HFFc6 (cell line): ENCODE measurements at places on chromosomes 11 and 22. TPM values are rescaled to one million over a fixed set of nuclear protein-coding genes. Genes with fewer than 3 reads are reported as not detected.

Gene ARRB1
- 12.6 to 13.7 TPM (median 13.1 TPM) in 3 replicates for total RNA-seq

Gene TYR
- total RNA-seq: not detected in 3 replicates

Gene LPXN
- total RNA-seq: 48.4 to 145 TPM (median 65.9 TPM) in 3 replicates

Gene MYBPC3
- total RNA-seq: not detected in 3 replicates

Gene LGR4
- total RNA-seq: 14.8 to 17.9 TPM (median 14.9 TPM) in 3 replicates

Gene C11orf21
- not detected in 3 replicates for total RNA-seq

Gene SCGB1C1
- not detected in 3 replicates for total RNA-seq

Gene BBOX1
- total RNA-seq: 0.12 TPM in 1 of 3 replicates, not detected in the others

Gene CDC42EP2
- total RNA-seq: 19.0 and 32.3 TPM in 2 replicates

Gene DKK3
- 518 and 827 TPM in 2 replicates for total RNA-seq

Gene CAVIN3
- 141 and 235 TPM in 2 replicates for total RNA-seq

Gene PLAAT4
- total RNA-seq: 0.60 TPM in 2 replicates

DNA sequence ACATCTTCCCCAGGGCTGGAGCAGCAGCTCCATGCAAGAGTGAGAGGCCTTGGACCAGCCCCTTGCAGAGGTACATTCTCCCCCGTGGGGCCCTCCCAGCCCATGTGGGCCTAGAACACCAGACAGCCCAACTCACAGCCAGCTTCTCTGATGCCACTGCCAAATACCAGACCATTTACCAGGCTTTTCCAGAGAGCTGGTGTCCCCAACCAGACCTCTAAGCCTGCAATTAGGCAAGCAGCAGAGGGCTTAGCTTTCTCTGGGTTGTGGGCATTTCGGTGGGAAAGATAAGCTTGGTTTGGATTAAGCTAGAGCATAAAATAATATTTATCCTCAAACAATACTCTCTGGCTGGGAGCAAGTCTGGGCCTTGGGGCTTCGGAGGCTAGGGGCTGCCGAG lies 75.6 kb downstream of the TP53I11 start:
- H3K4me1 ChIP-seq: no peaks in the 10 kb centered on the region
- no peak overlapping the region for H3K27ac ChIP-seq
- DNase-seq: no peak
- H3K27me3 ChIP-seq: peaks cover 23% of the 10 kb centered on the region

- peaks cover 1% of the 10 kb centered on the region; the same call in 1 of the 2 replicates for H3K27me3 ChIP-seq
- DNase-seq: no peak
- H3K4me1 ChIP-seq: no peaks in the 10 kb centered on the region
- H3K36me3 ChIP-seq: no peaks in the 10 kb centered on the region
- no peak overlapping the region for H3K27ac ChIP-seq
- no peak overlapping the region for H3K4me3 ChIP-seq
These were observed 98.2 kb upstream of the SLC6A5 start for GRCh38 chr11:20501252-20501651.

DNA sequence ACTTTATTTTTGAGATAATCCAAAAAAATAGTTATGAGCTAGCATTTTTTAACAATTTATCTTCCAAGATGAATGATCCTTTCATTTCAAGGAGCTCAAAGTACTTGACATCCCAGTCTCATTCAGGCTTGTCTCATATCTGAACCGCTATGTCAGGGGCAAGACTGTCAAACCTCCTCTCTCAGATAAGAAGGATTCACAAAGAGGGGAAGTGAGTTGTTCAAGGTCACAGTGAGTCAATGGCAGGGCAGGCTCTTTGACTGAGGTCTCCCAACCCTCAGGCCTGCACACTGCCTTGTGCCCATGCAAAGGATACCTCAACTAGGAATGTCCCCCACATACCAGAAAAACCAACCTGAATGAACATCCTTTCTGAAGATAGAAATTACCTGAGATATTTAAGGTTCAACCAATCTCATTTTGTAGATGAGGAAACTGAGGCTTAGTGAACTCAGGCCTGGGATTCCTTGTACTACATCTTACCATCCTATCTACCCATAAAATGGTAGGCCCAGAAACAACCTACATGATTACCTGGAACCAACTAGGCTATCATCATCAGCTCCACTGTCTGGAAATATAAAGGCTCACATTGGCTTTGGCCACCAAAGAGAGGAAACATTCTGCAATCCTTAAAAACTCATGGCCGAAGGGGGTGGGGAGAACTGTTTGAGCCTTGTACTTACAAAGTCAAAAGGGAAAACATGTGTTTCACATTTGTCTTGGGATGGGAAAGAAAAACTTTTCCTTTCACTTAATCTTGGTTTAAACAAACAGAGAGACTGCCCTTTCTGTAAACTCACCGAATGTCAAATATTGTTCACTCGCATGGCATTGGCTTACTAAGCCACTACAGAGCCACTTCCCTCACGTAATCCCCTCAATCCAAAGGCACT lies 51.1 kb downstream of the LIF start:
- H3K27ac ChIP-seq: peak overlapping the region; percentile 99
- DNase-seq: no peak
- peak overlapping the region; percentile 70 for H3K4me3 ChIP-seq

GRCh38 chr11:8035200-8035855 lies 45.7 kb upstream of the TUB start:
- no peak overlapping the region for H3K4me3 ChIP-seq
- H3K27me3 ChIP-seq: peaks cover 15% of the 10 kb centered on the region
- peaks cover 14% of the 10 kb centered on the region for H3K4me1 ChIP-seq
- no peak overlapping the region for H3K27ac ChIP-seq

- H3K27me3 ChIP-seq: no peaks in the 10 kb centered on the region
- peaks cover 20% of the 10 kb centered on the region for H3K36me3 ChIP-seq
- H3K4me1 ChIP-seq: no peaks in the 10 kb centered on the region
- no peak for DNase-seq
- no peak overlapping the region for H3K27ac ChIP-seq
- H3K4me3 ChIP-seq: no peak overlapping the region
These were observed 67.9 kb downstream of the CHRDL2 start for GRCh38 chr11:74663315-74663714.

GRCh38 chr11:113263458-113264259 lies 50.7 kb upstream of the TTC12 start:
- no peaks in the 10 kb centered on the region; the same call in 1 of the 2 replicates for H3K4me1 ChIP-seq
- H3K27ac ChIP-seq: no peak overlapping the region
- no peak overlapping the region for H3K4me3 ChIP-seq
- no peak for DNase-seq
- H3K27me3 ChIP-seq: peaks cover 2% of the 10 kb centered on the region

DNA sequence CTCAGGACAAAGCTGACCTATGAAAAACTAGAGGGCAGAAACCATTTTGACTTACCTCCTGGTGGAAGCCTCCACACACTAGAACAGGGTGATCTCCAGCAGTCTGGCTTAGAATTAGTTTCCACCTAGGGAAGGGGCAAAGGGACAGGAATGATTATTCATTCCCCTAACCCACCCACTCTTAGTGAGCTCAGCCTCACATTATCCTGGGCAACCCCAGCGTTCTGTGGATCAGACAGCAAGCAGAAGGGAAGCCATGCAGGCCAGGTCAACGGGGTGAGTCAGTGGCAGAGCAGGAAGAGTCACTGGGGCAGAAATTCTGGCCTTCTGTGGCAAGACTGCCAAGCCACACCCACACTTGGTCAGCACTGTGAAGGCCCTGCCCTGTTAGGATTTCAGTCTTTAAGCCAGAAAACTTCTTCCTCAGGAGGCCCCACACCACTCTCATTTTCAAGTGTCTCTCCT lies 10.5 kb downstream of the NUMA1 start:
- peaks cover 3% of the 10 kb centered on the region; the same call in 1 of the 2 replicates for H3K27me3 ChIP-seq
- H3K36me3 ChIP-seq: peaks cover 21% of the 10 kb centered on the region; the same call in 1 of the 2 replicates
- H3K27ac ChIP-seq: peak overlapping the region; percentile 94
- H3K4me1 ChIP-seq: peaks cover 81% of the 10 kb centered on the region
- peak overlapping the region; percentile 80 for H3K4me3 ChIP-seq

- DNase-seq: peak; percentile 23
- peaks cover 12% of the 10 kb centered on the region for H3K4me1 ChIP-seq
- peaks cover 27% of the 10 kb centered on the region for H3K27me3 ChIP-seq
These were observed 366.9 kb downstream of the NTM start for GRCh38 chr11:131737357-131737756.

- peaks cover 52% of the 10 kb centered on the region for H3K4me1 ChIP-seq
- peak overlapping the region; percentile 89 for H3K4me3 ChIP-seq
These were observed 541.9 kb upstream of the CCDC90B start for GRCh38 chr11:83827940-83828554.

DNA sequence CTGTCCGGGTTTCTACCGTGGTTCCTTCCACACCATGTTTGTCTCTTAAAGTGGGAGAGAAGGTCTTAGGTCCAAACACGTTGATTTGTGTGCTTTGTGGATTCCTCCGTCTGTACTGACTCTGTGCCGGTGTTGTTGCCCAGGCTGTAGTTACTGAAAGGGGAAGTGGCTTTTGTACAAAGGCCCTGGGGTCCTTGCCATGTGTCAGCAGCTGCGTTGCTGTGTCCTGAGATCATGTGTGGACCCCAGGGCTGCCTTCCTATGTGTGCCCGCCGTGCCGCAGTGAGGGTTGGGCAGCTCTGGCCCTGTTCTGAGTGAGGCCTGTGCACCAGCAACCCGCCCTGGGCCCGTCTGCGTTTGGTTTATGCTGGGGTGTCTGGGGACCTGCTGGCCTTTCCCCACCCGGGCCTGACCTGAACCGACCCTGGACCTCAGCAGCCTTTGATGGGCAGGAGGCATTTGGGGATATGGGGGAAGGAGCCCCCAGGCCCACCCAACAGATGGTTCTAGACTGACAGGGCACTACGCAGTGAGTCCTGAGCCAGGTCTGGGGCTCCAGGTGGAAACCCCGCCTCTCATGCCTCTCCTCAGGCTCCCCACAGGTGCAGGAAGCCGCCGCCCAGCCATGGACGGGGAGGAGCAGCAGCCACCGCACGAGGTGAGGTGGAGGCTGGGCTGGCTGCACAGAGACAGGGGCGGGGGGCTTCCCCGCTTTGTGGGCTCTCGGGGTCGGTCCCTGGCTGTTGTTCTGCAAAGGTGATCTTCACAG lies 6.9 kb downstream of the TRABD start:
- H3K36me3 ChIP-seq: no peaks in the 10 kb centered on the region
- no peak overlapping the region for H3K4me3 ChIP-seq
- H3K4me1 ChIP-seq: peaks cover 26% of the 10 kb centered on the region
- no peaks in the 10 kb centered on the region; the same call in 1 of the 2 replicates for H3K27me3 ChIP-seq
- H3K27ac ChIP-seq: no peak overlapping the region
- no peak for DNase-seq

DNA sequence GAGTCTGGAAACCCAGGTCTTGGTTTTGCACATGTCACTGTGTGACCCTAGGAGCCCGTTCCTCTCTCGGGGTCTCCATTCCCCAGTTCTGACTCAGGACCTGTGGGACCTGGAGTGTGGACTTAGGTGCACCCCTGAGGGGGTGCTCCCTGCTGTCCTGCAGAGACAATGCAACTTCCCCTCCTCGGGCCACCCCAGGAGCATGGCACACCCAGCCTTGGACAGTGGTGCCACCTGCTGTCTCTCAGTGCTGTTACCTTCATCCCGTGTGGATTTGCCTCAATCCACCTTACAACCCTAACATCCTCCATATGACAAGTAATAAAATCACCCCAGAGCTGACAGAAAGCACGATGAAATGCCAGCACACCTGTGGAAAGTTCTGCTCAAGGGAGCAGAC lies 27.5 kb upstream of the CRYBB3 start:
- no peaks in the 10 kb centered on the region; the same call in 1 of the 2 replicates for H3K4me1 ChIP-seq
- no peak overlapping the region for H3K27ac ChIP-seq
- no peak overlapping the region for H3K4me3 ChIP-seq
- no peaks in the 10 kb centered on the region for H3K36me3 ChIP-seq
- H3K27me3 ChIP-seq: no peaks in the 10 kb centered on the region; the same call in 1 of the 2 replicates

DNA sequence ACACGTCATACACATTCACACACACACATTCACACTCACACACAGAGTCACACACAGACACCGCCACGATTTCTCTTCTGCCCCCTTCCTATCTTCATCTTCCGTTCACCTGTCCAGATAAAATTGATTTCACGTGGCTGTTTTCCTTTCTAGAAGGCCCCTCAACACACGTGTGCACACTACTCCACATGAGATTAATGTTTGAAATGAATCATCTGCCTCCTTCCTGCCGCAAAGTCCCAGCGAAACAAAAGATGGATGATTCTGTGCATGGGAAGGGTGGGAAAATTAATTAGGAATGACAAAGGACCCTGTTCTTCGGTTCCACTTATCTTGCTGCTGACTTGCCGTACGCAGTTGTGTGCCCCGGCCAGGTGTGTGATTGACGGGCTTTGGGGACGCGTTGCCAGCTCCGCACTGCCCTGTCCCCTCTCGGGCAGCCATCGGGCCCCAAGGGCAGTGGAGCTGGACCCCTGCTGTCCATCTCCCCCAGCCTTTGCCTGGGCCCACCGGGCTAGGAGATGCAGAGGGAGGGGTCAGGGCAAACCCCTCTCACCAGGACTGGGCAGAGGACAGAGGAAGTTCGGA lies 73.8 kb downstream of the MPPED1 start:
- H3K27me3 ChIP-seq: peaks cover 5% of the 10 kb centered on the region
- H3K4me3 ChIP-seq: no peak overlapping the region
- H3K36me3 ChIP-seq: peaks cover 7% of the 10 kb centered on the region
- no peak for DNase-seq
- H3K27ac ChIP-seq: no peak overlapping the region

DNA sequence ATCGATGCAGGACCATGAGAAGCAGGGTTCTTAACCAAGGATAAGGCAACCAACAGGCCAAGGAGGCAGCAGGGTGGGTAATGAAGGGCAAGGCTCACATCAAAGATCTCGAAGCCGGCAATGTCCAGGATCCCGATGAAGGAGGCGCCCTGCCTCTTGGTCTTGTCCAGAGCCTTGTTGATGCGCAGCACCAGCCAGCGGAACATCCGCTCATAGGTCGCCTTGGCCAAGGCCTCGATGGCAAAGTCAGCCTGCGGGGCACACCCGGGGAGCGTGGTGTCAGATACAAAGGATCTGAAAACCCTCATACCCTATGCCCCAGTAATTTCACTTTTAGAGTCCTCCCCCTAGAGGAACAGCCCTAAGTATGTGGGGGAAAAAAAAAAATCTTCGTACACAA lies 63.5 kb downstream of the APOL1 start:
- H3K4me1 ChIP-seq: peaks cover 11% of the 10 kb centered on the region
- H3K4me3 ChIP-seq: peak overlapping the region; percentile 26; the same call in 1 of the 2 replicates
- H3K27ac ChIP-seq: peak overlapping the region; percentile 34
- no peak for DNase-seq
- H3K27me3 ChIP-seq: peaks cover 81% of the 10 kb centered on the region
- peaks cover 66% of the 10 kb centered on the region for H3K36me3 ChIP-seq

- peak; percentile 15 for DNase-seq
- no peak overlapping the region for H3K4me3 ChIP-seq
- no peaks in the 10 kb centered on the region for H3K27me3 ChIP-seq
- peaks cover 4% of the 10 kb centered on the region for H3K36me3 ChIP-seq
These were observed 9.4 kb downstream of the HIPK3 start for GRCh38 chr11:33266393-33267215.

DNA sequence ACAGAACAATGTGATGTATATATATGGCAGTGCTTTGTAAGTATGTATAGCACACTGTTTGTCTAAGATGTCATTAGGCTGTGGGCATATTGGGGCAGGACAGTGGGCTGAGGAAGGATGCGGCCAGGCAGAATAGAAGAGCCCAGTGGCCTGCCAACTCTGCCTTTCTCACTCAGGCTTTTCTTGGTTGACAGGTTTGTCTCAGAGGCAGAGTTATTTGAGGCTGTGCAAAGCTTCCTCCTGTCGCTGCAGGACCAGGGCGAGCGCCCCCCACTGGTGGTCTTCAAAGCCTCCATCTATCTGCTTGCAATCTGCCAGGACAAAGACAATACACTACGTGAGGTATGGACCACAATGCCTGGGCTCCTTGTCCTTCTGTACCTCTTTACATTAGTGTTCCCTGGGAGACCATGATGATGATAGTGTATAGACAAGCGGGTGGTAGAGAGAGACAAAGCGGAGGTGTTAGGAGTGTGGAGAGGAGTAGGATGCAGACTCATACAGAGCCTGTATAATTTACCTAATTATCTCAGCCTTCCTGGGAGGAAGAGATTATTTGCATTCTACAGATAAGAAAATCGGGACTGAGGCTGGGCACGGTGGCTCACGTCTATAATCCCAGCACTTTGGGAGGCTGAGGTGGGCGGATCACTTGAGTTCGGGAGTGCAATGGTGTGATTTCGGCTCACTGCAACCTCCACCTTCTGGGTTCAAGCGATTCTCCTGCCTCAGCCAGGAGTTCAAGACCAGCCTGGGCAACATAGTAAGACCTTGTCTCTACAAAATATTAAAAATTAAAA lies 37.3 kb upstream of the CCDC134 start:
- H3K4me1 ChIP-seq: peaks cover 6% of the 10 kb centered on the region
- peaks cover 8% of the 10 kb centered on the region for H3K27me3 ChIP-seq
- no peaks in the 10 kb centered on the region for H3K36me3 ChIP-seq
